ENCODE measurements at places on chromosomes 2 and 18. TPM values are rescaled to one million over a fixed set of nuclear protein-coding genes. Genes with fewer than 3 reads are reported as not detected.

GRCh38 chr2:241948901-241949735, 79.6 kb downstream of the RTP5 start:
- no peak for DNase-seq

SCYGR5 gene
- total RNA-seq, result not detected

DNA sequence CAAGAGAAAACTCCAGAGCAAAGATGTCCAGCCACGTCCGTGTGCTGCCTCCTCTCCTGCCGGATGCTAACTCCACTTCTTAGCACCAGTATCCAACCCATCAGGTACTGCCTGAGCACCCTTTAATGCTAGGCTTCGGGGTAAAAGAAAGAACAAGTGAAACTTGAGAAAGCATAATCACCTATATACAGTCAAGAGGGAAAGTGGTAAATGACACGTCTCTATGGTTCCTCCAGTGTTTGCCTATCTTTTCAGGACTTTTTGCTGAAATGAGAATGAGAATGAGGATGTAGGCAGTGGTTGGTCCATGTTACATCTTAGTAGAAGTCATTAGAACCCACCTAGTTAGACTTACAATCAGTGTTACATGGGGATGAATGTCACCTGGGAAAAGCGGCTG, 47.9 kb downstream of the EPHA4 start:
- no peak for DNase-seq

IMPA2 gene
- total RNA-seq, result 12.9 TPM

CCNT2 gene
- total RNA-seq, result 22.8 TPM

CCDC68 gene
- total RNA-seq, result not detected

DNA sequence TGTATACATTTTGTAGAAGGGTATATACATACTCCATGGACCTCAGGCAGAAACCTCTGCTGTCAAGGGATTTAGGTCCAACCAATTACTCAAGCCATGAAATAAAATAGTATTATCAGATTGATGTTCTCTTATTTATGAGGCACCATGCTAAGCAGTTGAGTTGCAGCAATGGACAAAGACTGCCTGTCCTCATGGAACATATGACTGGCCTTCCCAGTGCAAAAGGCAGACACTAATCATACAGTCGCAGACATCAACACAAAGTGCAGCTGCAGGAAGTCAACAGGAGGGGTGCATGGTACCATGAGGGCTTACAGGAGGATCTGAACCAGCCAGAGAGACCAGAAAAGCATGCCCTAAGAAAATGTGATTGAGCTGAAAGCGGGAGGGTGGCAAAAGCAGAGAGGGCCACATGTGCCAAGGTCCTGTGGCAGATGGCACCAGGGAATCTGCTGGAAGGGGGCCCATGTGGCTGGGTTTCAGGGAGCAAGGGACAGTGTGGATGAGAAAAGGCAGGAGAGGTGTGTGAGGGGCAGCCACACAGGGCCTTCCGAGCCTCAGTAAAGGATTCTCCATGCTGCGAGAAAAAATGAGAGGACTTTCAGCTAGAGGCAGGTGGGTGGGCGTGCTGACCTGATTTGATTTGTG, 61.4 kb upstream of the RNF152 start:
- no peak for DNase-seq

- no peak for DNase-seq
Measured at GRCh38 chr2:112703684-112704083, 17.1 kb upstream of the NT5DC4 start.

GRCh38 chr2:152037743-152038435, 61.0 kb downstream of the CACNB4 start:
- DNase-seq, result no peak

PAX3 gene
- total RNA-seq, result not detected

DNA sequence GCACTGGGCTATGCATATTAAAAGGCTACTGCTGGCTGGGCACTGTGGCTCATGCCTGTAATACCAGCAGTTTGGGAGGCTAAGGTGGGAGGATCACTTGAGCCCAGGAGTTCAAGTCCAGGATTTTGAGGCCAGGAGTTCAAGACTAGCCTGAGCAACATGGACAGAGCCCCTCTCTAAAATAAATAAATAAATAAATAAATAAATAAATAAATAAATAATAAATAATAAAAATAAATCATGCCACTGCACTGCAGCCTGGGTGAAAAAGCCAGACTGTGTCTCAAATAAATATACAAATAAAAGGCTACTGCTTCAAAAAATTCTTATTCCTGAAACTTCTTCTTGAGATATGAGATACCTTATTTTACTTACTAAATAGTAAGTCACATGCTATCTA, 439.6 kb downstream of the ERBB4 start:
- DNase-seq, result no peak

DNA sequence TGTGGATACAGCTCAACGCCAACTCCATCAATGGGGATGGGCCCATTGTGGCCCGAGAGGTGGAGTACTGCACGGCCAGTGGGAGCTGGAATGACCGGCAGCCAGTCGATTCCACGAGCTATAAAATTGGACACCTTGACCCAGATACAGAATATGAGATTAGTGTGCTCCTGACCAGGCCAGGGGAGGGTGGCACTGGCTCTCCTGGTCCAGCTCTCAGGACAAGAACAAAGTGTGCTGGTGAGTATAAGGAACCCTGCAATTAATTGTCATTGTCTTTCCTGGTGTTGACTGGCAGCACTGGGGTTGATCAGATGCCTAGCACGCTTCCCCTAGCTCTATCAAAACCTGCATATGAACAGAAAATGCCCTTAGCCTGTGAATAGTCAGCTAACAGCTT, 388.1 kb downstream of the PTPRM start:
- DNase-seq, result no peak

- DNase-seq, result no peak
Measured at GRCh38 chr2:164287056-164287455, 334.2 kb downstream of the GRB14 start.

VIT gene
- total RNA-seq, result 3.4 TPM

GRCh38 chr2:75788902-75789301, 78.2 kb upstream of the GCFC2 start:
- DNase-seq, result peak; percentile 19

DNA sequence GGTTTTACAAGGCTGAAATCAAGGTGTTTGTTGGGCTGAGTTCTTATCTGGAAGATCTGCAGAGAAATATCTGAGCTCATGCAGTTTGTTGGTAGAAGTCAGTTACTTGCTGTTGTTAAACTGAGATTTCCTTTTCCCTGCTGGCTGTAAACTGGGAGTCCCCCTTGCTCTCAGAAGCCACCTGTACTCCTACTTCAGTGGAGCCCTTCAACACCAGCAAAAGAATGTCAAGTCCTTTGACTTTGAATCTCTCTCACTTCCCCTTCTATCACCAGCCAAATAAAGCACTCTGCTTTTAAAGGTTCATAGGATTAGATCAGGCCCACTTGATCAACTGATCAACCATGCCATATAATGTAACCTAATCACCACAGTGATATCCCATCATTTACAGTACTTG, 252.2 kb upstream of the CDH7 start:
- DNase-seq, result no peak

DNA sequence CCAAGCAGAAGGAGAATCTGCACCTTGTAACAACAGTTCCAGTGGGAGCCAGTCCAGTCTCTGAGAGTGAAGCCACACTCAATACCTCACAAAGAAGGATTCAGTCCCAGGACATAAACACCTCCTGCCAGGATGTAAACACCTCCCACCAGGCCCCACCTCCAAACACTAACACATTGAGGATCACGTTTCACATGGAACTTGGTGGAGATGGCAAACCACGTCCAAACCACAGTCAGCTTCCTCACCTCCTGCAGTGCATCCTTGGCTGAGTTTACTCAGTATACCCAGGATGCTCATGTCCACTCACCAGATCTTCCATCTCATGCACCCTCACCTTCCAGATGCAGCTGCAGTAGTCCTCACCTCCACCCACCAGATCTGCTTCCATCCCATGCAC, 37.8 kb upstream of the TMEM18 start:
- no peak for DNase-seq

DNA sequence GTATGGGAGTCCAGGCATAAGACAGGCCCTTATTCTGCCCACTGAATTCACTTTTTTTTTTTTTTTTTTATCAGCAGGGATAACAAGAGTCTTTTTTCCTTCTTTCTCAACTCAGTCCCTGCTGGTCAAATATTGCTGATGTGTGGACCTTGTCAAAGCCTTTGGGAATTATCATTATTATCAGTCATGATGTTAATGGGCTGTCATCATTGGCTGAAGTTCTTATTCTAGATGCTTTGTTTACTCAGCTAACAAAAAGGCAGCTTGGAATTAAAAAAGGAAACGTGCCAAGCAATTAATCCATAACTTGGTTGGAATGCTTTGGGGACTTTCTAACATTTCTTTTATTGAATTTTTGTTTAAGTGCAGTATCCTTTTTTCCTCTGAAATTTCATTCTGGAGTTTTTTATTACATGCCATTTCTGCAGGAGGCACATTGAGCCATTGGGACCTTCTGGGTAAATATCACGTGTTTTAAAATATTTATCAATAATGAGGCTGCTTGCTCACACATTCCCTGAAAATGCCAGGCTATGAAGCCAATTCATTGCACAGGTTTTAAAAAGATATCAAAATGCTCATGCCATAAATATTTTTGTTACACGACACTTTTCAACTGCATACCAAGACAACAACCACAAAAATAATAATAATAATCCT, 246.3 kb downstream of the TXNL1 start:
- DNase-seq, result no peak

- DNase-seq, result peak; percentile 87
Measured at GRCh38 chr2:27655155-27655951, 8.1 kb downstream of the SUPT7L start.

- DNase-seq, result no peak
Measured at GRCh38 chr2:172623249-172623965, 67.5 kb downstream of the PDK1 start.

CNGA3 gene
- not detected for total RNA-seq

- no peak for DNase-seq
Measured at GRCh38 chr18:4821801-4822200, 366.7 kb upstream of the DLGAP1 start.

- DNase-seq, result peak; percentile 33
Measured at GRCh38 chr2:28084564-28084963, 194.0 kb downstream of the BABAM2 start.

GRCh38 chr2:17959833-17960232, 81.4 kb downstream of the KCNS3 start:
- DNase-seq, result no peak

- DNase-seq, result no peak
Measured at GRCh38 chr2:179171371-179171770, 93.3 kb downstream of the SESTD1 start.

DNA sequence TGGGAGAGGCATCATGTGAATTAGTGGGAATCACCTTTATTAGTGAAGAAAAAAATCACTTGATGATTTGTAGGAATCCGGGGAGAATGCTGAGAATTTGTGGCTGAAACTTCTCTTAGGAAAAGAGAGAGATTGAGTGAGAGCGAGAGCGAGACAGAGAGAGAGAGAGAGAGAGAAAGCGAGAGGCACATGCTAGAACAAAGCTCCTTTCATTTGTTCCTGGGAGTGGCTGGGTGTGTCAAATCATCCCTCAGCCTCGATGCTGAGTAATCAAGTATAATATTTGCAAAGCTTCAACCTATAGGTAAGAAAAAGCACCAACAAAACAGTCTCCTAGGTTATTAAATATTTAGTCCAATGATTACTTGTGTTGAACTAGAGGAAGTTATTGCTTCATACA, 4.4 kb upstream of the SERPINB5 start:
- peak; percentile 46 for DNase-seq

MYO7B gene
- 6.1 TPM for total RNA-seq

ZAP70 gene
- not detected for total RNA-seq

DNA sequence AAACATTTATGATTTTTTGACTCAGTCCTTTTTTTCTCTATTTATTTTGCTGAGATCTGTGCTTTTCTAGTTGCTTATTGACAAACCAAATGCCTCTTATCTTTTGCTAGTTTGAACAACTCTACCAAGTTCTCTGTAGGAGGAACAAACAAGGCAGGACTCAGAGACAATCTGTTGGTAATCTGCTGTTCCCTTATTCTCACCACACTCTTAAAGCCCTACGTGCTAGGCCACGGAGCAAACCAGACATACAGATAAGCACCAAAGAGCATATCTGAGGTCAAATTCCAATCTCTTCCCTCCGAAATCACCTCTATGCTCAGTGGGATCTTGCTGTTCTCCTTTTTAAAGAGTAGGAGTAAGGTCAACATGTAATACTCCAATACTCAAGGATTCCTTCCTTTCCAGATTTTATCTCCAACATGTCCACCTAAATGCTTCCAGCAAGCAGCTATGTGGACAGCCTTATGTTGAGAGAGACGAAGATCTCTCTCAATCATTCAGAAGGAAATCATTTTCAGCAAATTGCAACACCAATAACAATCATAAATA, 18.4 kb downstream of the FN1 start:
- DNase-seq, result no peak

GRCh38 chr2:222862106-222862908, 1.5 kb downstream of the ACSL3 start:
- DNase-seq, result peak; percentile 44

Data from A172 (cell line).